Stimulated activated CD8-positive, alpha-beta memory T cell treated with anti-CD3 and anti-CD28 coated beads, Interleukin-7, amount 100 ng/mL, for 1 hour (primary cell): ENCODE measurements at places on chromosomes 2 and 18.

- no peak for DNase-seq
These were observed 135.3 kb downstream of the RTP5 start for GRCh38 chr2:242004902-242005230.

- DNase-seq: no peak
These were observed 46.3 kb downstream of the TCF7L1 start for GRCh38 chr2:85179541-85179940.

DNA sequence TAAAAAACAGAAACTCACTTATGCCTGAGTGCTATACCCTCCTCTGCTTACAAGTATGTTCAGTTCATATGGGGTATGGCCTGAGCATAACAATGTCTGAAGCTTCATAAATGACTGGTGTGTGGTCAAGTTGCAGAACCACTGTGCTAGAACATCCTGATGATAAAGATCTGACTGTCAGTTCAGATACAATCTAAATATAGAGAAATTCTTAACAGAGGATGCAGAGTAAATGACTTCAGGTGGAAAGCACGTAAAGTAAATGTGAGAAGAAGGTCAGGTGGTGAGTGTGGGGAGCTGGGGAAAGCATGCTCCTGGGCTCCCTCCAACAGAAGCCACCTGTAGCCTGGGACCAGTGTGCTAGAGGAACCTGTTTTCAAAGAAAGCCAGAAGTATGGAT lies 926.2 kb downstream of the TSN start:
- no peak for DNase-seq

DNA sequence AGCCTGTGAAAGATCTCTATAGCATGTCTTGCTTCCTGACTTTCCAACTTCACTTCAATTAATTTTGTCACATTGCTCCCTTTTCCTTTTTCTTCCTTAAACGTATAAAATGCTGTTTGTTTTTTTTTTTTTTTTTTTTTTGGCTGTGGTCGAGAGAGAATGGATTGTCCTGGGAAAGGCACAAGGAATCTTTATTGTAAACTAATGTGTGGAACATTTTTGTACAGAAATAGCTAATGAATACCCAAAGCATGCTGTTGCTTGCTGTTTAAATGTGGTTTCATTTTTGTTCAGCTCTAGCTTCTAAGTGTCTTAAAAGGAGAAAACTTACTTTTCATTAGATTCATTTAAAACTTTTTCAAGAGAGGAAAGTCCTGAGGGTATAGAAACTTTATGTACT lies 105.5 kb downstream of the GPD2 start:
- DNase-seq: no peak

DNA sequence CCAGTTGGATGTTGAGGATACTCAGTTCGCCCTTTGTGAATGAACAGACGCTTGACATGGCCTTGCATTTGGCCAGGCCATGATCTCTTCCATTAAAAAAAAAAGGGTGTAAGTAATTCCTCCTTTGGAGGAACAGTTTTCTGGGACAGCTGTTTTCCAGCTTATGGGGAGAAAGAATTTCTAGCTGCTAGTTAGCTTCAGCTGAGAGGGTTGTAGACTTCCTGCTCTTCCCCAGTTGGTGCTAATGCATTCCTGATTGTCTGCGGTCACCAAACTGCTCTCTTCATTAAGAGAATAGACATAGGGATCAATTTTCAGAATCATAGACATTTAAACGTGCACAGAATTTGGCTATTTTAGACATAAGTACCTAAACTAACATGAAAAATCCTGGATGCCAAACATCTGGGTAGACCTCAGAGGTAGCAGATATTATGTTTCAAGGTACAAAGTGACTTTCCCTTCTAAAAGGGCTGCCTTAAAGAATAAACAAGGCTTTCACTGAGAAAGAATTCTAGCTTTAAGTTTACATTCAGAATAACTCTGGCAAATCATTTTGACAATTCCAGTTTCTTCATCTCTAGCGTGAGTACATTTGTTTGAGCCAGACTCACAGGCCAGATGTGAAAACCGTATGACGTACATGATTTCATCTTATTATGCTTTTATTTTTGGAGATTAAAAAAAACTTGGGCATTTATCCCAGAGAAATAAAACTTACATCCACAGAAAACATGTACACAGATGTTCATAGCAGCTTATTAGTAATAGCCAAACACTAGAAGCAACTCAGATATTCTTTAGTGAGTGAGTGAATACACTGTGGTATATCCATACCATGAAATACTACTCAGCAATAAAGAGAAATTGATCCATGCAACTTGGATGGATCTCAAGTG lies 71.2 kb downstream of the MAIP1 start:
- DNase-seq: no peak

GRCh38 chr2:7880566-7880965 lies 801.3 kb upstream of the ID2 start:
- DNase-seq: no peak

DNA sequence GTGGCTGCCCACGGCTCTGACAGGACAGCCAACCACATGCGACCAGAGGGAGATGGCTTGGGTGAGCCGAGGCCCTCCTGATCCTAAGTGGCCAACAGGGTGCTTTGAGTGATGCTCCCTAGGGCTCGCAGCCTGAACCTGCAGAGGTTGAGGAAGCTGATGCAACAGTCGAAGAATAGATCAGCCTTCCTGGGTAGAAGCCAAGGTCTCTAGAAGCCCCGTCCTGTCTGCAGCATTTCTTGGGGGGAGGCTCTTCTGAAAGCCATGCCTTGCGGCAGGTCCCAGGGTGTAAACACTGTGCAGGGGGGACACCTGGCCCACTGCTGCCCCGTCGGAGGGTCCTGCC lies 136.4 kb downstream of the HDAC4 start:
- no peak for DNase-seq

DNA sequence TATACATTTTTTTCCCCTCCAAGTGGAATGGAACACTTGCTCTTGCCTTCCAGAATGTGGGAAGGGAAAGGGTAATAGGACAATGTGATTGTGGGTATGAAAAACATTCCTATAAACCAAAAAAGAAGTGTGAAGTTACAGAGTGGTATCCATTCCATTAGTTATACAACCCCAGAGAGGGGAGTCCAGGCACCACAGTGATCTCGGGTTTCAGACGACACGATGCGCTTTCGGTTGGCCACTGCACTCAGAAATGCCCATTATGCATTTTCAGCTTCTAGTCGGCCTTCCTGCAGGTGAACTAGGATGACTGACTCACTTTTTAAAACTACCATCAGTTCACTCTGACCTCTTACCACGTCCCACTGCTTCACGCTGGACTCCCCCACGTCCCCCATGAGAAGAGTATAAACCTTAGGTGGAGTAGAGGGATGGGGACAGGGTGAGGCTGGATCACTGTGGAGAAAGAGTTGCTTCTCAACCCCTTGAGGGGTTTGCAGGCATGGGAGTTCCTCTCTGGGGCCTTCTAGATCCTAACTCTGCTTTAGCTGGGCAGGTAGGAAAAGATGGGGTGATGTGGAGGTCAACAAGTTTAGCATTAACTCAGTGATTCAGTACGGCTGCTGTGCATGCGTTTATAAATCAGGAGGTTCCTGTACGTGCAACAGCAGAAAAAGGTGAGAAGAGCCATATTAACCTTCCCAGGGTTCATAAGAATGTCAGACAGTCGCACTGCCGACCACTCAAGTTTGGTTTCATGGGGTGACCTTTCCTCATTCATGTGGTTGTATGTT lies 50.5 kb downstream of the ZNF532 start:
- DNase-seq: no peak

DNA sequence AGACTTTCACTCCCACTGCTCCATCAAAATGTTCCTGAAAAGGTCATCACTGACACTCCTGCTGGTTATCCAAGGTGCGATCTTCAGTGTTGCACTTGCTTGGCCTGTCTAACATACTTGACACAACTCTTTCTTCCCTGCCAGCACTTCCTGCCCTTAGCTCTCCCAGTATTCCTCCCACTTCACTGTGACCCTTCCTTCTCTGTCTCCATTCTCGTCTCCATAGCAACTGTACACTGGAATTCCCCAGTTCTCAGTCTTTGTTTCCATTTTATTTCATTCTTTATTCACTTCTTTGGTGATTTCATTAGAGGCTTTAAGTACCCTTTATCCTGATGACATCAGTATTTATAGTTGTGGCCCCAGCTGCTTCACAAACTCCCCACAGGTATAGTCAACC lies 333.0 kb downstream of the IRS1 start:
- no peak for DNase-seq

DNA sequence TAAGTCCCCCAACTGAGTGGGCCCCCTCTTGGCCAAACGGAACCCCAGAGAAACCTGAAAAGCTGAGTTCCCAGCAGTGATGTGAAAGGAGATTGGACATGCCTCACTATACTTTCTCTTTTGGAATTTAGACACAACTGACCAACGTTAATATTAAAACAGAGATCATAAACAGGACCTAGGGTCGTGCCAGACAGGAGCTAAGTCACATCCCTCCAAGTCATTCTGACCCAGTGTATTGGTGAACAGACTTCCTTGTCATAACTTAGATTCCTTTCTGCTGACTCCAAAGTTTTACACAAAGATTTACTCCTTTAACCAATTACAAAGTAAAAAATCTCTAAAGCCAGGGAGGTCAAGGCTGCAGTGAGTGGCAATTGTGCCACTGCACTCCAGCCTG lies 46.9 kb downstream of the UXS1 start:
- DNase-seq: no peak
